ENCODE measurements at places on chromosomes 12 and 14.
A peak's percentile ranks its signal among the peaks of the same experiment; 100 is the strongest.

GRCh38 chr14:77120771-77121743 lies 20.5 kb downstream of the ZDHHC22 start:
- peak; percentile 72 for ATAC-seq

- ATAC-seq, result peak; percentile 10
These were observed 37.8 kb downstream of the PROX2 start for GRCh38 chr14:74838166-74838565.

DNA sequence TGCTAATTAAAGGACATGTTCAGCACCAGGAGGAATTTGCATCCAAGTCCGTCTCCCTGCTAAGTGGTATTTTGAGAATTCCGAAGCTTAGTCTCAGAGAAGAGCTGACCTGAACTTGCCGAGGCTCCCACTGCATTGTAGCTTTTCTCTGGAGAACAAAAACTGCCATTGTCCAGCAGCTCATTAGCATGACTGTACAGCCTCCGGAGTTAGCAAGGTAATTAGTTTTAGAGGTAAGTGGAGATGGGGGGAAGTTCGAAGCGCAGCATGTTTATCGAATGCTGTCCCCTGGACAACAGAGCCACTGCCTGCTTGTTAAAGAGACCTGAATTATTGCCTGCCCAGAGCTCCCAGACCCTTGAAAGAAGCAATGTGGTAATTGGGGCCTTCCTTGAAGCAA lies 160.3 kb upstream of the PELI2 start:
- ATAC-seq, result no peak

DNA sequence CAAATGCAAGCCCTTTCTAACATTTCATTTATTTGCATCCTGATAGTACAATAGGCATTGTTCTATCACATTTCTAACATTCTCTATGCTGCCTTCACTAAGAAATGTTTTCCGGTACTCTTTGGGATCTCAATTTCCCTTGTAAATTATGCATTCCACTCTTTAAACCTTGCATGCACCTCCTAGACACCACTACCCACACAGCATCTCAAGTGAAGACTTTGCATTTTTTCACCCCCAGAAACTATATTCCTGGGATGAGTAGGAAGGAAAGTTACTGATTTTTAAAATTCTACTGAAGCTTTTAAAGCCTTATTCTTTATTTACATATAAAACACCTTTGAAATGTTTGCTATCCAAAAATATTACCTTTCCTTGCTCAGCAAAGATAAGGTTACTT lies 27.1 kb downstream of the GYS2 start:
- no peak for ATAC-seq

DNA sequence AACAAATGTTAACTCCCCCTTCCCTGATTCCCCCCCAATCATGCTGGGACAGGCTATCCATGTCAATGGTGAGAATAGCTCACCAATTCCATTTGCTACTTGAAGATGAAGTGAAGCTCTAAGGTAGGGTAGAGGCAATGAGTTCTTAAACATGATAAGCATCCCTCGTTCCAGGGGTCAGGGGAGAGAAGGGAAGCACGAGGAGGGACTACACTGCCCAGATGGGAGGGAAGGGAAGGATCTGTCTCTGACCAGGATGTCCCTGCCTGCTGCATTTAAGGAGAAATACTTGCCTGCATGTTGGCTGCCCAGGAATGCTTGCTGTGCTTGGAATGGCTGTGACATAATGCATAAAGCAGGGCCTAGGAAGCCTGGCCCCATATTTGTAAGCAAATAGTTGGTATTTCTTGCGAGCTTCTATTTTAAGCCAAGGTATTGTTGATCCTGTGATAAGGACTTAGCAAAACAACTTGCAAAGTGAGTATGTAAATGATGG lies 155.1 kb downstream of the CEP83 start:
- ATAC-seq, result no peak

DNA sequence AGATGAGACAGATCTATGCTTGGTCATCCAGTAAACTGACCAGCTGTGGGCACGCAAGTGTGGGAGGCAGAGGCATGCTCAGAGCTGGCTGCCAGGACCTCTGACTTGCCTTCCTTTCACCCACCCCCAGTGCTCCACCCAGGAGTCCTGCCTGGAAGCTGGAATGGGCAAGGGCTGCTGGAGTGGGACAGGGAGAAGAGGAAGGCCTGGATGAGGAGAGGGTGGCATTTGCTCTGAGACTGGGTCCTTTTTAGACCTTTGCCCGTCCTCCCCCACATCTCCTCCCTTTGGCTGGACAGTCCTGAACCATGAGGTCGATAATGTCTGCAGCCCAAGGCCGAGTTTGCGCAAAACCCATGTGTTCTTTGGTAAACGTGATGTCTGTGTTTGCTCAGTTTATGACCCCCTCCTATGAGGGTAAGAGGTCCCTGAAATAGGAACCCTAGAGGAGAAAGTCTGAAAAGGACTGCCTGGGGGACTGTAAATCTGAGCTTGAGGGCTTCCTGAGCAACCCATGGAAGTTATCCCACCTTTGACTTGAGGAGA lies 3.8 kb upstream of the INHBE start:
- ATAC-seq, result no peak

DNA sequence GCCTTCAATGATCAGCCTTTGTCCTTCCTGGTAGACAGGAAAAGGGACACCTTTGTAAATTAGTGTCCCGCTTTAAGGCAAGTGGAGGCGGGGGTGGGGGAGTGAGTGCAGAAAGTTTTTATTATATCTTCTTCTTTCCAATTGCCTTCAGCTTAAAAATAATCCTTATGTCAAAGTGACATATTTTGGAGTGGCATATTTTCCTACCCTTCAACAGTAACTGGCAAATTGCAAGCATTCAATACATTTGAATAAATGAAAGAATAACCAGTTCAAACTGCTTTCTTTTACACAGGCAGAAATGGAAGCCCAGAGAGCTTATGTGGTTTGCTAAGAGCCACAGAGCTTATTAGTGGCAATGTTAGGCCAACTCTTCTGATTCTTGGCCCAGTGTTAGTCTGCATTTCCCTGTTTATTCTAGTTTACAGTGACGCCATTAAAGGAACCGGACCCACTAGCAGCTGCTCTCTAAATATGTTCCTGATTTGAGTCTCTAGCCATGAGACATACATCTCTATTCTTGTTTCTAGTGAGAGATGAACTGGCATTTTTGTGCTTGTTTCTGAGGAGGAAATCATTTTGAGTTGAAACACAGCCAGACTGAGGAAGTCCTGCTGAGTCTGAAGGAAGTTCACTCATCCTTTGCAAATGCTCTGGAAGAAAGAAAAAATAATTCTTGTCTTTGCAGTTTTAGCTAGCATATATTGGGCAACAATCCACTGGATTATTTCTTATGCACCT lies 468.7 kb downstream of the NOVA1 start:
- no peak for ATAC-seq

GRCh38 chr14:34055157-34055950 lies 104.5 kb upstream of the EGLN3 start:
- ATAC-seq, result no peak

DNA sequence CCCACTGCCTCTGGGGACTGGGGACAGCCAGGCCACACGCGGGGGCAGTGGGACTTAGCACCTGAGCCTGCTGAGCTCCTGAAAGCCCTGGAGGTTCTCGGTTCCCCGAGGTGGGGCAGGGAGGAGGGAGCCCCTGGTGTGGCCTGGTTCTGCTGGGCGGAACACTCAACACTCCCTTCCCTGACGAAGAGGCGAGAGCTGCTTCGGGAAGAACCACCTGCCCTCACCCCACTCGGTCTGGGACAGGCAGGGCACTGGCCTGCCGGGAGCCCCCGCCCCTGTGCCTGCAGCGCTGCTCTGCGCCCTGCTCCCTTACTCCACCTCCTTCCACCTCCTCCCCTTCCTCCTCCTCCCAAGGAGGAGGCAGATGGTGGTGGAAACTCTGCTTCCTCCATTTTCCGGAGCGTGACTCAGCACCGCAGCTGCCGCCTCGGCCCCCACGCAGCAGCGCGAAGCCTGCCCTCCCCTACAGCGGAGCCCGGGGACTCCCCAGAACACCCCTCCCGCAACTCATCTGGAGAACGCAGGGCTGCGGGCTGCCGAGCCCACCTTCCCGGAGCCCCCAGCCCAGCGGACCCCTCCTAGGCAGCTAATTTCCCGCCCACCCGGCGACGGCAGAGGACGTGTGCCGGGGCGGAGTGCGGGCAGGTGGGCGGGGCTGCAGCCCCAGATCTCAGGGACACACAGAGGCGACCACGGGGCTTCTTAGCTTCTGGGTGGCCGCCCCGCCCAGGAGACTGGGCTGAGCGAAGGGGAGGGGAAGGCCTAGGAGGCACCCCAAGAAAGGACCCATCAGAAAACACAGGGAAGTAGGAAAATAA lies 11.7 kb upstream of the INF2 start:
- peak; percentile 88 for ATAC-seq

GRCh38 chr14:91158091-91158790 lies 44.4 kb downstream of the DGLUCY start:
- ATAC-seq, result no peak

- no peak for ATAC-seq
These were observed 213.6 kb upstream of the AMIGO2 start for GRCh38 chr12:47293406-47293805.

DNA sequence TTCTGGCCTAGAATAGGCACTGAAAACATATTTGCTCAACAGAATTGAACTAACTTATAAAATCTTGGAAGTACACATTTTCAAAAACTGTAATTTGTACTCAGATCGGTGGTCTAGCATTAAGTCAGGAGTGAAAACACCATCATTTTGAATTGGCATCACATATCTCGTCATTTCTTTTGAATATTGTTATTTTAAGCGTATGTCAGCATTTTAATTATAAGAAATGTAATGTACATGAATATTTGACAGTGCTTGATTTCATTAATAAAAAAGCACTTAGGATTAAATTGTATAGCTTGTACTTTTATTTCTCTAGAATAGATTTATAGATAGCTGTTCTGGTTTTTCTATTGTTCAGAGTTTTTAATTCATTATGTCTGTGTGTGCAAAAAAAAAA lies 892.2 kb downstream of the BCL11B start:
- ATAC-seq, result no peak

DNA sequence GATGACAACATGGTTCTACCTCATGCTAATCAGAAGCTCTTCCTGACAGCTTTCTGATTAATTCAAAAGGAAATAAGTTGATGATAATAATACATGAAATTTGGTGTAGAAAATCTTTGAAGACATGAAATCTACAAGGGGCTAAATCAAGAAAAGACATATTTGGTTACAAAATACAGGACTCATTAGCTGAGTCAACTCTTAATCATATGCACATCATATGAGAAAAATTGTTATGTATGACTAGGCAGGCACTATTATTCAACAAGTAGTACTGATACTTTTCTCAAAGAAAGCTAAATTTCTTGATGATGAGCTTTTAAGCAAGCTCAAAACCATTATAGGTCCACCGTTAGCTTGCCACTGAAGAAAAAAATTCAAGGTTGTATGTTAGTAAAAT lies 7.1 kb downstream of the ABCC9 start:
- no peak for ATAC-seq

GRCh38 chr14:33584697-33585096 lies 366.2 kb downstream of the EGLN3 start:
- no peak for ATAC-seq

GRCh38 chr12:80195074-80195726 lies 95.9 kb downstream of the OTOGL start:
- no peak for ATAC-seq

DNA sequence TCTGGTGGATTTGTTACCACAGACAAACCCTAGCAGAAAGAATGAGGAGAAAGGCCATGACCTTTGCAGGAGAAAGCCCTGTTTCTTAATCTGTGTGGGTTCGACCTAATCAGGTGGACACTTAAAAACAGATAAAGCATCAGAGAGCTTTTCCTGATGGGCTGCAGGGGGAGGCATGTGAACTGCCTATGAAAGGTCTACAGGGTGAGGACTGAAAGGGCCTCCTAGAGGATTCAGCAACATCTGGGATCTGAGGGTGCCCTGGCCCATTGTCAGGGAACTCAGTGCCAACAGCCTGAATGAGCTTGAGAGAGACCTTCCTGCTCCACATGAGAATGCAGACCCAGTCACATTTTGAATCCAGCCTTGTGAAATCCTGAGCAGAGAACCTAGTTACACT lies 178.8 kb upstream of the DDHD1 start:
- no peak for ATAC-seq

- no peak for ATAC-seq
These were observed 121.0 kb upstream of the GARIN2 start for GRCh38 chr14:67068251-67068650.

GRCh38 chr12:69966839-69967238 lies 141.8 kb downstream of the MYRFL start:
- ATAC-seq, result no peak

DNA sequence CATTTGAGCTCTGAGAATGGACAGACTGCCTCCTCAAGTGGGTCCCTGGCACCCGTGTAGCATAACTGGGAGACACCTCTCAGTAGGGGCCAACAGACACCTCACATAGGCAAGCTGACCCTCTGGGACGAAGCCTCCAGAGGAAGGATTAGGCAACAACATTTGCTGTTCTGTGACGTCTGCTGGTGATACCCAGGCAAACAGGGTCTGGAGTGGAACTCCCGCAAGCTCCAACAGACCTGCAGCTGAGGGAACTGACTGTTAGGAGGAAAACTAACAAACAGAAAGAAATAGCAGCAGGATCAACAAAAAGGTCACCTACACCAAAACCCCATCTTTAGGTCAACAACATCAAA lies 69.6 kb downstream of the CEP83 start:
- ATAC-seq, result no peak

DNA sequence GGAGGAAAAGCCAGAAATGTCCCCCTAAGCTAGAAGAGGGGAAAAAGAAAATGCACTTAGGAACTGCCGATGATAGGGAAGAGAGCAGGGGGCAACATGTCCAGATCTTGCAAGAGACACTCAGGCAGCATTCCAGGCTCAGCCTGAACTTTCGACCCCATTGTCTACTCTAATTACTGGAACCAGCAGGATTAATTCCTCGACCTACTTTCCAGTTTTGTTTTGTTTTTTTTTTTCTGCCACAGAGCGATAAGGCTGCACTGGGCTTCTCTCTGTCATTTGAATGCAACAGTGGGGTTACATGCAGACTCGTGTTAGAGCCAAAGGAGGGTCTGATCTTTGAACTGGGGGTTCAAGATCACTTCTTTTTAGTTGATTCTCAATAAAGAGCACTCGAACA lies 68.7 kb upstream of the MED13L start:
- no peak for ATAC-seq

DNA sequence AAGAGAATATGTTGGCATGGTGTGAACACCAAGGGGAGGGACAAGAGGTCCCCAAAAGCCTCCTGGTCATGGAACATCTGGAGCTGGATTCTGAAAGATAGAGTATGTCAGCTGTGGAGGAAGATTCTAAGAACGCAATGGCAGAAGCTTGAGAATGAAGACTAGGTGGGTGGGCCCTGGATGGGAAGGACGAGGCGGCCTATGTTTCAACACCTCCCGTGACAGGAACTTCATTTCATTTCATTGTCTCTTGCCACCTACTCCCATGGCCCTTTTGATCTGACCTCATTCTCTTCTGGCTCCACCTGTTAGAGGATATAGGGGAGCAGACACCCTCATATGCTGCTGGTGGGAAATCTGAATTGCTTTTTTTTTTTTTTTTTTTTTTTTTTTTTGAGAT lies 3.3 kb downstream of the UNG start:
- no peak for ATAC-seq
